ENCODE measurements at places on chromosomes 16 and 17. TPM values are rescaled to one million over a fixed set of nuclear protein-coding genes. Genes with fewer than 3 reads are reported as not detected.

GRCh38 chr16:31466381-31466841 is 5.5 kb upstream of the TGFB1I1 start:
- no peaks in the 10 kb centered on the region for H3K36me3 ChIP-seq
- no peak for DNase-seq
- H3K27me3 ChIP-seq, result peaks cover 14% of the 10 kb centered on the region
- H3K4me3 ChIP-seq, result no peak overlapping the region
- no peak overlapping the region for H3K27ac ChIP-seq

DNA sequence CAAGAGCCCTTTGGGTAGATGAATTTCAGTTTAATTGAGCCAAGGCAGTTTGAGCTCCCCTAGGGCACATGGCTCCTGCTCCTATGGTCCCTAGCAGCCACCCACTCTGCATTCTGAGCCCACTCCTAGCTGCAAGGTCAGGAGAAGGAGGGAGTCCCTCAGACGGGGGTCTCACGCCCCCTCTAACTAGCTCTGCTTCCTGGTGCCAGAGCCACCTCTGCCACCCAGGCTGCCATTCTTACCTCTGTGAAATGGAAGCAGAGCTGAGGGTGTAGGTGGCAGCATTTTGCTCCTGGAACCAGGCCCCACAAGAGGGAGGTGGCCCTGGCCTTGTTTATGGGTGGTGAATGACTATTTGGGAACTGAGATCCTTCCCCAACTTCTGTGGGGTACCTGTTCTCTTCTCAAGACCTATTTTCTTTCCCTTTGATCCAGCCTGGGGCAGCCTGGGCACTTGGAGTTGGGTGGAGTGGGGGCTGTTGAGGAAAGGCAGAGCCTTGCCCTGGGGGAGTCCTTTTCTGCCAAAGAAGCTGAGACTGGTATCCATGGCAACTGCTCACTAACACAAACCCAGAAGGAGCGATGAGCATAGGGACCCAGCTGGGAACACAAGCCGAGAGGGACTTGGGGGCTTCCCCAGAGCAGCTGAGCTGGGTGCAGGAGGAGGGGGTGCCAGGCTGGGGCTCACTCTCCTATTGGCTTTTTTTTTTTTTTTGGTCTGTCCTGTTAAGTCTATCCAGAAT is 4.8 kb downstream of the SPNS2 start:
- DNase-seq, result no peak
- no peak overlapping the region for H3K27ac ChIP-seq
- peaks cover 15% of the 10 kb centered on the region for H3K4me1 ChIP-seq
- no peak overlapping the region for H3K4me3 ChIP-seq
- peaks cover 44% of the 10 kb centered on the region for H3K27me3 ChIP-seq

The CD300LB gene
- total RNA-seq, result not detected

The CBFA2T3 gene
- 0.22 TPM for total RNA-seq

The CA7 gene
- total RNA-seq, result not detected

The PFN1 gene
- total RNA-seq, result 458 TPM

GRCh38 chr16:8864480-8865110 is 4.2 kb downstream of the CARHSP1 start:
- peak overlapping the region; percentile 23 for H3K27ac ChIP-seq
- no peak for DNase-seq
- H3K36me3 ChIP-seq, result no peaks in the 10 kb centered on the region
- H3K4me3 ChIP-seq, result no peak overlapping the region
- H3K4me1 ChIP-seq, result peaks cover 40% of the 10 kb centered on the region

DNA sequence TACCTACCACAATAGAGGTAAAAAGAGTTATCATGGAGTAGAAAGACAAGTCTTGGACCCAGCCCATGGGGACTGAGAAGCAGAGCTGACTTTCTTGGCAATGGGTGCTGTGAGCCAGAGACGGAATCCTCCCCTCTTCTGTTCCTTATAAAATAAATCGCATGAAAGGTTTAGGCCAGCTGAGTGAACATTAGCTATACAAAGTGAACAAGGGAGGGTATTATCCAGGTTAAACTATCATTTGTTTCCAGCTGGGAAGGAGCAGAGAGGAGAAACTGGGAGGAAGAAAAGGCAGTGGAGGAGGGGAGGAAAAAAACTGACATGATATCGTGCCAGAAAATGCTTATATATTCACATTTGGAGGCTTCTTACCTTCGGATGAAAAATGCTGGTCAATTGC is 13.3 kb upstream of the PAFAH1B1 start:
- no peaks in the 10 kb centered on the region for H3K27me3 ChIP-seq
- peak overlapping the region; percentile 86 for H3K27ac ChIP-seq
- peak; percentile 54 for DNase-seq
- H3K4me3 ChIP-seq, result peak overlapping the region; percentile 37
